ENCODE measurements at places on chromosomes 13 and 19. TPM values are rescaled to one million over a fixed set of nuclear protein-coding genes. Genes with fewer than 3 reads are reported as not detected.

Gene PRTN3
- not detected for total RNA-seq

Gene TUBA3C
- total RNA-seq, result not detected

Gene CEP89
- total RNA-seq, result 6.3 TPM

Gene SRRM5
- total RNA-seq, result under 0.01 TPM

Gene PEAK3
- not detected for total RNA-seq

Gene GSX1
- total RNA-seq, result not detected

Gene SLITRK5
- 0.17 TPM for total RNA-seq

Gene TMC4
- 0.26 TPM for total RNA-seq

Gene GJB6
- not detected for total RNA-seq

Gene AXL
- total RNA-seq, result 223 TPM

Gene EPSTI1
- 8.2 TPM for total RNA-seq

Gene LRRC63
- under 0.01 TPM for total RNA-seq

Gene APOC4
- not detected for total RNA-seq

Gene GPR18
- total RNA-seq, result not detected

Measured in fibroblast of lung (primary cell).